H9 (cell line): ENCODE measurements at places on chromosomes 12 and 14. TPM values are rescaled to one million over a fixed set of nuclear protein-coding genes. Genes with fewer than 3 reads are reported as not detected.

DNA sequence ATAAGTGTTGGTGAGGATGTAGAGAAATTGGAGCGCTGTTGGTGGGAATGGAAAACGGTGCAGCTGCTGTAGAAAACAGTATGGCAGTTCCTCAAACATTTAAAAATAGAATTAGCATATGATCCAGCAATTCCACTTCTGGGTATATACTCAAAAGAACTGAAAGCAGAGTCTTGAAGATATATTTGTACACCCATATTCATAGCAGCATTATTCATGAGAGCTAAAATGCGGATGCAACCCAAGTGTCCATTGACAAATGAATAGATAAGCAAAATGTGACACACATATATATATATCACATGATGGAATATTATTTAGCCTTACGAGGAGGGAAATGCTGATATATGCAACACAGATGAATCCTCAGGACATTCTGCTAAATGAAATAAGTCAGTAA, 84.7 kb upstream of the CEP83 start:
- no peak overlapping the region for H3K27ac ChIP-seq
- no peaks in the 10 kb centered on the region for H3K4me1 ChIP-seq
- no peaks in the 10 kb centered on the region for H3K27me3 ChIP-seq
- DNase-seq, result no peak
- peaks cover 20% of the 10 kb centered on the region for H3K36me3 ChIP-seq

- H3K4me3 ChIP-seq, result no peak overlapping the region
- H3K27me3 ChIP-seq, result peaks cover 8% of the 10 kb centered on the region; the same call in 1 of the 2 replicates
- H3K36me3 ChIP-seq, result no peaks in the 10 kb centered on the region
- no peaks in the 10 kb centered on the region; the same call in 1 of the 2 replicates for H3K4me1 ChIP-seq
- H3K27ac ChIP-seq, result no peak overlapping the region
Observed at GRCh38 chr12:13976028-13976584, 5.3 kb downstream of the GRIN2B start.

DNA sequence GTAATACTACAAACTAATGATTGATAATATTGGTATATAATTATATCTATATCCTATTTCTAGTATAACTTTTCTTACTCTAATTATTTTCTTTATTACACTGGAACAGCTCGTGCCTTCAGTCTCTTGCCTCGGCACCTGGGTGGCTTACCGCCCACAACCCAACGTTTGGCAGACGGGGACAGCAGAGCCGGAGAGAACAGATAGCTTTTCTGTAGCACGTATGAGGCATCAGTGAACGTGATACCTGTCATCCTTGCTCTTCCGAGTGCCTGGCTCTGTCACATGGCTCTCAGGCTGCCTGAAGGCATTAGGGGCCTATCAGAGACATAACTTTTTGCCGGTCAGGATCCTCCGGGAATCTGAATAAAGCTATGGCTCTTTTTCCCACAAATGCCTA, 5.5 kb downstream of the PUS1 start:
- no peak overlapping the region for H3K4me3 ChIP-seq
- no peaks in the 10 kb centered on the region for H3K27me3 ChIP-seq
- no peak overlapping the region for H3K27ac ChIP-seq

Gene TPH2
- total RNA-seq, result 0.66 and 0.83 TPM in 2 replicates

Gene DHRS4L2
- total RNA-seq, result 9.7 and 10.2 TPM in 2 replicates

GRCh38 chr12:123258593-123258992, 13.1 kb downstream of the CDK2AP1 start:
- peaks cover 2% of the 10 kb centered on the region; the same call in 1 of the 2 replicates for H3K4me1 ChIP-seq
- H3K4me3 ChIP-seq, result no peak overlapping the region
- no peak for DNase-seq
- H3K27ac ChIP-seq, result no peak overlapping the region

DNA sequence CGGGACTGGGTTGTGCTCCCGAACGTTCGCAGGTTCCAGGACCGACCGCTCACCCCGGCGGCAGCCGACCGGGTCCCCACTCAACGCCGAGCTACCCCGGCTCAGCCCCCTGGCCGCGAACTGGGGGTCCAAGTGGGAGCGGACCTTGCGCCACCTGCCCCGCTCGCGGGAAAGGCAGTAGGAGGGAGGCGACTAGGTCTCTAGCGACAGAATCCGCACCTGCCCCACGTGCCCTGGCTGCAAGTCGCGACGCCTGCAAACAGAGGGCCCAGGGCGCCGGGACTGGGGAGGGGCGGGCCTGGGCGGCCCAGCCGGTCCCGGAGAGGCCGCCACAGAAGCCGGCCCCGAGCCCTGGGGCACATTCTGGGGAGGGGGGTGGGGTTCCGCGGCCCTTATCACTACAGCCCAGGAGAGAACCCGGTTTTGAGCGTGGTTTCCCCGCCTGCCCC, 239.2 kb upstream of the CPNE8 start:
- H3K27ac ChIP-seq, result no peak overlapping the region
- H3K4me3 ChIP-seq, result peak overlapping the region; percentile 59
- peaks cover 7% of the 10 kb centered on the region for H3K36me3 ChIP-seq
- H3K4me1 ChIP-seq, result no peaks in the 10 kb centered on the region
- peak; percentile 60 for DNase-seq

- H3K4me3 ChIP-seq, result no peak overlapping the region
- no peaks in the 10 kb centered on the region for H3K27me3 ChIP-seq
Observed at GRCh38 chr12:38838056-38838850, 67.1 kb downstream of the CPNE8 start.

Gene TSHR
- not detected in 2 replicates for total RNA-seq
